T-helper 9 cell (primary cell): ENCODE measurements at places on chromosomes 6 and 20.

- no peak for DNase-seq
Measured at GRCh38 chr6:37812841-37813240, 6.7 kb upstream of the ZFAND3 start.

DNA sequence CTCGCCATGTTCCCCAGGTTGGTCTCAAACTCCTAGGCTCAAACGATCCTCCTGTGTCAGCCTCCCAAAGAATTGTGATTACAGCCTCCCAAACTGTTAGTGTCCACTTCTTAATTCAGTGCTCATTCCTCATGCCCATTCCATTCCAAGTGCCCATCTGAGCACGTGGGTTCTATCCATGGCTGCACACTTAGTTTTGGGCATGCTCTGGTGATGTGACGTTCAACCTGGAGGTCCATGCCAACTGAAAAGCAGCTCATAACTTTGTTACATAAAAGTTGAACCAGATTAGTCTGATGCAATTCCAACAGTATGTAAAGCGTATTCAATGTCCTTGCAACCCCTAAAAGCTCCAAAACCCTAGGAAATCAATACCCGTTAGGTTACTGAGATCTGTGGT is 11.5 kb downstream of the SNX9 start:
- no peak for DNase-seq

DNA sequence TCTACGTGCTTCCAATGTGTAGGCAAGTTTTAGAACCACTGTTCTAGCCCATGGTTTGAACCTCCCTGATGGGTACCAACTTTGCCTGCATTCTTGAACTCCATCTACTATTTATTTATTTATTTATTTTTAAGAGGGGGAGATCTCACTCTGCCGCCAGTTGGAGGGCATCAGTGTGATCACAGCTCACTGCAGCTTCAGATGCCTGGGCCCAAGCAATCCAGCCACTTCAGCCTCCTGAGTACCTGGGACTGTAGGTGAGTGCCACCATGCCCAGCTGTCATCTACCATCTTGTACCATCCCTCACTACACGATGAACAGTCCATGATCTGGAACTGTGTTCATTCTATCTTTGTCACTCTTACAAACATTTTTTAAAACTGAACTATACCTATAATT is 28.2 kb downstream of the HLA-F start:
- no peak for DNase-seq

DNA sequence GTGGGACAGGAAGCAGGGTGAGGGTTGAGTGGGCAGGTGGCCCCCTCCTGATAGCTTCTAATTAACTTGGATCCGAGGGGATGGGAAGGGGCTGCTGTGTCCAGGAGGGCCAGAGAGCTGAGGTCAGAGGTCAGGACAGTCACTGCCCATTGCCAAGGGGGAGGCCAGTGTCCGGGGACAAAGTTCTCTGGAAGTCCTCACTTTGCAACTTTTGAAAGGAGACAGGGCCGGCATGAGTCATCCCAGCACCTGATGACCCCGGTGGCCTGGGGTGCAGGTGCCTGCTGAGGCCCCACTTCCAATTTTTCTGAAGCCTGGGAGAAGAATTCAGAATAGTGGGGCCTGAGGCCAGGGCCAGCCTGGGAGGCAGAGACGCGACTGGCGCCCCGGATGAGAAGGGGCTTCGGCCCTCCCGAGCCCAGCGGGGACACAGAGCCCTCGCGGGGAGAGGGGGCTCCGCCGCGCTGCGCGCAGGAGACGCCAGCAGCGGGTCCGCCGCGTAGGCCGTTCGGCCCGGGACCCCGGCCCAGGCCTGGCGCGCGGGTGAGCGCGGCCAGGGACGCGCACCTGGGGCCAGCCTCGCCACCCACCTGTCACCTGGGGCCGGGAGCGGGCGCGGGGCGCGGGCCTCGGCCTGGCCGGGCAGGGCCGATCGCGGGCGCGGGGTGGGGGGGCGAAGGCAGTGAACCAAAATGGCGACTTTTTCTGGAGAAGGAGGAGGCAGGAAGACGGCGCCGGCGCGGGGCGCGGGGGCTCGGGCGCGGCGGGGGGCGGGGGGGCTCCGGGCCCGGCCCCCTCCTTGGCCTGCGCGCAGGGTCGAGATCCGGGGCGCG is 586 bp downstream of the ZNF512B start:
- no peak for DNase-seq

- DNase-seq: peak; percentile 52
Measured at GRCh38 chr6:143536866-143537691, 25.6 kb upstream of the FUCA2 start.

DNA sequence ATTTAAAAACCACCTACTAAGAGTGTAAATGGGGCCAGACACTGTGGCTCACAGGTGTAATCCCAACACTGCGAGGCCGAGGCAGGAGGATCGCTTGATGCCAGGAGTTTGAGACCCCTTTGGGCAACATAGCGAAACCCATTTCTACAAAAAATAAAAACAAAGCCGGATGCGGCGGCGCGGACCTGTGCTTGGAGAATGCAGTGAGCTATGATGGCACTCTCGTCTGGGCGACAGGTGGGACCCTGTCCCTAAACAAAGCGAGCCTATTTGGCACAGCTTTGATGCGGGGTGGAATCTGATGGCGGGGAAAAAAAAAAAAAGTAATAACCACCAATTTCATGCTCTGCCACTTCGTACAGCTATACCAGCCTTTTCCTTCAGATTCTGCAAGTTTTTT is 1.1 kb downstream of the TCP1 start:
- DNase-seq: peak; percentile 5

- DNase-seq: no peak
Measured at GRCh38 chr20:33373735-33374605, 27.3 kb downstream of the CDK5RAP1 start.

- DNase-seq: no peak
Measured at GRCh38 chr6:39295611-39296011, 18.6 kb downstream of the KCNK17 start.

GRCh38 chr20:60877071-60877857 is 374.8 kb upstream of the CDH4 start:
- DNase-seq: no peak

- DNase-seq: no peak
Measured at GRCh38 chr20:49620364-49621240, 52.7 kb upstream of the PTGIS start.

GRCh38 chr6:166951670-166952060 is 4.7 kb downstream of the RNASET2 start:
- no peak for DNase-seq

- no peak for DNase-seq
Measured at GRCh38 chr20:31643522-31643921, 5.8 kb downstream of the COX4I2 start.

DNA sequence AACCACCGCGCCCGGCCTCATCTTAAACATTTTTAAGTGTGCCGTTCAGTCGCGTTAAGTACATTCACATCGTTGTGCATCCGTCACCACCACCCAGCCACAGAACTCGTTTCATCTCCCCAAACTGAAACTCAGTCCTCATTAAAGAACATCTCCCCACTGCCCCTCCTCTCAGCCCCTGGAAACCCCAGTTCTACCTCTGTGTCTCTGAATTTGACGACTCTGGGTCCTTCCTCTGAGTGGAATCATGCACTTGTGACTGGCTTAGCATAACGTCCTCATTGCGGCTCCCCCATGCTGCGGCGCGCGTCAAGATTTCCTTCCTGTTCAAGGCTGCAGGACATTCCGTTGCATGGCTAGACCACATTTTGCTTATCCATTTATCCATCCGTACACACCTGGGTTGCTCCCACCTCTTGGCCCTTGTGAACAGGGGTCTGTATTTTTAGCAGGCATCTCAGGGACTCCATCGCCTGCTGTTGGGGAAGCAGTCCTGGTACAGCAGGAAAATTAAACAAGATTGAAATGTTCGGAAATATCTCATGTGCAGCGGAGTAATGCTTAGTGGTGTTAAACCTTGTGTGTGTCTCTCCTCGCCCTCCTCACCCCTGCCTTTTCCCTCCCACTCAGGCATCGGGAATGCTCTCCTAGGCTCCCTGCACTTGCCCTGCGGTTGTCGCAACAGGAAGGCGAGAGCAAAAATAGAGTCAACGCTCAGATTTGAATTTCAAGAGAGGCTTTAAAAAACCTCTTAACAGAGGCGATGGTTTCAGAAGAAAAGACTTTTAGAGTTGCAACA is 127.9 kb downstream of the PXDC1 start:
- no peak for DNase-seq

GRCh38 chr20:45828589-45828988 is 1.5 kb upstream of the TNNC2 start:
- no peak for DNase-seq

DNA sequence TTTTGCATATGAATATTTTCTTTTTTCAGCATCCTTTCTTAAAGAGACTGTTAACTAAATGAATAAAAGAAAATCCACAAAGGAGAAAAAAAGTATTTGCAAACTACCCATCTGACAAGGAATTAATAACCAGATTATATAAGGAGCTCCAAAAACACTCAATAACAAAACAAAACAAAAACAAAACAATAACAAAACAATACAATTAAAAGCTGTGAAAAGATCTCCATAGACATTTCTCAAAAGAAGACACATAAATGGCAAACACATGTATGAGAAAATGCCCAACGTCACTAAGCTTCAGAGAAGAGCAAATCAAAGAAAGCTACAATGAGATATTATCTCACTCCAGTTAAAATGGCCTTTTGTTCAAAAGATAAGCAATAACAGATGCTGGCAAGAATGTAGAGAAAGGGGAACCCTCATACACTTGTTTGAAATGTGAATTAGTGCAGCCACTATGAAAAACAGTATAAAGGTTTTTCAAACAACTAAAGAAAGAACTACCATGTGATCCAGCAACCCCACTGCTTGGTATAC is 1310.0 kb upstream of the EYS start:
- no peak for DNase-seq

GRCh38 chr6:131293472-131293911 is 158.2 kb downstream of the AKAP7 start:
- DNase-seq: no peak

GRCh38 chr6:70124882-70125545 is 177.9 kb downstream of the COL9A1 start:
- no peak for DNase-seq

- DNase-seq: no peak
Measured at GRCh38 chr6:18498408-18498807, 111.3 kb downstream of the RNF144B start.

GRCh38 chr20:60263725-60264709 is 305.8 kb downstream of the CDH26 start:
- no peak for DNase-seq

- DNase-seq: no peak
Measured at GRCh38 chr6:105733556-105734162, 330.8 kb upstream of the PREP start.

DNA sequence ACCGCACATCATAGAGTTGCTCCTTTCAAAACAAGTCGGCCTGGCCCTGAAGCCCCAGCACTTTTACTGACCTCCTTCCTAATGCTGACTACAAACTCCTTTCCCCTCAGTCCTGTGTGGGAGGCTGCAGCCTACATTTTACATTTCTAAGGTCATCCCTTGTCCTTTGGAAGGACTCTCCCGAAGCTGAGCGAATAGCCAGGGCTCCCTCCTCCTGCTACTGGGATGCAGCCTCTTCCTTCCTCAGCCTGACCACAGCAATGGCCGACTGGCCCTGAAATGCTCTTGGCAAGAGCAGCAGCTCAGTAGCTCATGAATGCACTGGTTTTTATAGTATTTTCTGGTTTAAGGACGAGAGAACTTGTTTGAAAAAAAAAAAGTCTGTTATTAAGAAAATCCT is 679 bp downstream of the ADGRF5 start:
- DNase-seq: no peak

DNA sequence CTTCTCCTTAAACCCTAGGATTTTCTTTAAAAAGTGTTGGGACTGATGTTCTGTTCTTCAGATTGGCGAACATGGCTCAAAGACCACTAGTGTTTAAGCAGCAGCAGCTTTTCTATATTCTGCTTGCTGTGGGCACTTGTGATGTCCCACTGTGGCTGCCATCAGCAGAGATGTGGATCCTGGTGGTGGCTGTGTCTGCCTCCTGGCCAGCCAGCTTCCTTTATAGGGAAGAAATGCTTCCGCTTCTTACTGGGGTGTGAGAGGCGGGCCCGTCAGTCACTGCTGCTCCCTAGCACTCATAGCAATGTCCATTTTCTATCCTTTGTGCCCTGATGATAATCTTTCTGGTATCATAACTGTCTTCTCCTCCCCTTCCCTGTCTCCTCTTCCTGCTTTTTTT is 66.7 kb upstream of the ESR1 start:
- DNase-seq: no peak

- DNase-seq: no peak
Measured at GRCh38 chr6:149184523-149184922, 133.0 kb upstream of the TAB2 start.

DNA sequence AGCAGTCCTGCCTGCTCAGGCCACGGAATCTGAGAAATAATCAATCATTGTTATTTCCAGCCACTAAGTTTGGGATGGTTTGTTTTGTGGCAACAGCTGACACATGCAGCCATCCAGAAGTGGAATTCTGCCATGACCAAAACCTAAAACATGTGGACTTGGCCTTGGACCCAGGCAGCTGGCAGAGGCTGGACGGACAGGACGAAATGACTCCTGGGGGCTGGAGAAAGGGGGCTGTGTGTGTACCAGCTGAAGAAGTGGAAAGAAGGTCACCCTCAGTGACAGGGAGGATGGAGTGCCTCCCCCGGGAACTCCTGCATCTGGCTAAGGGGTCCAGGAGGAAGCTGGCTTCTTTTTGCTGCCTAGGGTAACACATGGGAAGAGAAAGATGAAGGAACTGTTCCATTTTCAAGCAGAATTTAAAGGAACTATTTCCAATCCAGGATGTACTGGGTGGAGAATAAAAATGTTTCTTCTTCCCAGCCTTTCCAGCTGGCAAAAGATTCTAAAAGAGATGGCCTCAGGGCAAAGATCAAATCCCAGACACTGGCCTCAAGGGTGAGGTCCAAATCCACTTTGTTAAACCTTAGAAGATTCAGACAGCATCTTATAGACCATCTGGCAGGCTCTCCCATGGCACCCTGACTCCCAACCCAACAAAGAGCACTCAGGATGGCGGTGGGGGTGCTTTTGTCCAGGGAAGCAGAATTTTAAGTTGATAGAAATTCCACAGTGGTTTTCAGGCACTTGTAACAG is 14.3 kb downstream of the SERPINB6 start:
- no peak for DNase-seq

GRCh38 chr20:36272547-36273220 is 33.5 kb upstream of the DLGAP4 start:
- no peak for DNase-seq

- DNase-seq: no peak
Measured at GRCh38 chr6:134132494-134133141, 80.2 kb upstream of the SLC2A12 start.

GRCh38 chr6:42783177-42783875 is 1.5 kb downstream of the BICRAL start:
- DNase-seq: peak; percentile 75
